ENCODE measurements at places on chromosomes 1 and 21.

GRCh38 chr21:33228455-33228854 lies 1.3 kb upstream of the IFNAR2 start:
- no peak for DNase-seq

DNA sequence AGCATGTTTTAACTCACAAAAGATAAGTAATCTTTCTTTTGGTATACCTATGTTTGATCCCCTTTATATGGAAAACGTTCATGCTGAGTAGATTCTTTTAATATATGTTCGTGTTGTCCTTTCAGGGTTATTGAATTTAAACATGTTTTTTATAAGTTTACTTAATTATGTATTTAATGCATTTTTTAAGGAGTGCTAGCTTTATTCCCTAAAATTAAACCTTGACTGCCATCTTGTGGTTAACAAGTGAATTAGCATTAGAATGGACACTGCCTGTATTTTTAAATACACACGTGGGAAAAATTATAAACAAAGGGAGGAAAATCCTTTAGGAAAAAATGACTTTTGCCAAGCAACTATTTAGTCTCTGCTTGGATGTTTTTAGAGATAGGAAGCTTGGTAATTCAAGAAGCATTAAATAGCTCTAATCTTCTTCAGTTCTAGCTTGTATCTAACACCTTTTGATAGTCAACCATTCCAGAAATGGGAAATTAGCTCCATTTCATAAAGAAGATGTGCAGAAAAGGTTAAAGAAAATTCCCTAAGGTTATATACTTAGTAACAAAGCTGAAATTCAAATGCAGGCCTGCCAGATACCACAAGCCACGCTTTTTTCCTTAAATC lies 43.0 kb downstream of the UBE2U start:
- no peak for DNase-seq

GRCh38 chr1:88655685-88656299 lies 28.3 kb upstream of the PKN2 start:
- DNase-seq = peak; percentile 14

DNA sequence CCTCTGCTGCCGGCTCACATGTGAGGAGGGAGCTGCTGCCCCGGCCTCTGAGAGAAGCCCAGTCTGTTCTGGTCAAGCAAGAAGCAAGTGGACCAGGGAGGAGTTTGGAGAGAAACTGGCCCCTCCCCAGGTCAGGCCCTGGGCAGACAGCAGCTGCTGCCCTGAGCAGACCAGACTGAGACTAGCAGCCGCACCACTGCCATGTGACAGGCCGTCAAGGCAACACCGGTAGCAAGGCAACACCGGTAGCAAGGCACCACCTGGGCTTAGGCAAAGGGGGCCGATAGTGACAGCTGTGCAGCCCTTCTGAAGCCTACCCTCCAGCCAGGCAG lies 50.3 kb downstream of the ARHGEF16 start:
- no peak for DNase-seq

Measured in foreskin melanocyte (primary cell).